ENCODE measurements at places on chromosomes 3 and 15.

- DNase-seq: no peak
Measured at GRCh38 chr3:73685061-73685460, 60.3 kb upstream of the PDZRN3 start.

DNA sequence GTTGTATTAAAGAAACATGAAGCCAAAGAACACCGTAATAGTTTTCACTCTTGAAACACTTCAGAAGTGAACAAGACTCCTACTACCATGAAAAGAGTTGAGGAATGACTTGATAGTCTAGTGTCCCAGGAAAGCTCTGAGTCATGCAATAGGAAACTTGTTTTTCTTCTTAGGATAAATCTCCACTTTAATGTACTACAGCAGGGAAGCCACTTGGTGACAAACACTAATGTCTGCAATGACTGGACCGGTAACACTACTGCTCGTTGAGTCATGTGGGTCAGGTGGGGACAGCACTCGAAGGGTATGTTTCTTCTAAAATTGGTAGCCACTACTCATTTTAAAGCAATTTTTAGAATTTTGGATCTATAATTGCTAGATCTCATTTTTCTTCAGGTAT is 291.7 kb upstream of the CNTN3 start:
- no peak for DNase-seq

DNA sequence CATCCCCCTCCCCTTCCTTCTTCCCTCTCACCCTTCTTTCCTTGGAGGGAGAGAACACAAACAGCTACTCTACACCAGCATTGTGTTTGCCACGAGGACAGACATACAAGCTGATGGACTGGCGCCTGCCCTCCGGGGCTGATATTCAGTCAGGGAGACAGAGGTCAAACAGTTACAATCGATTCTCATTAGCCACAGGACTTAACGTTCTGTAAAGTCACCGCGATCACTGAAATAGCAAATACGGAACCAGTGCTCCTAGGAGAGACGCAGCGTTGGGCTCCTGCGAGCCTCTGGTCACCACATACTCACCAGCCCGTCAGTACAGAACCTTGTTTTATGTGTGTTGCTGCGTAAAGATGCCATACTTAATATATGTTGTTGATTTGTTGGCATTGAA is 108.8 kb downstream of the LRRK1 start:
- no peak for DNase-seq

- DNase-seq: no peak
Measured at GRCh38 chr15:62883938-62884479, 158.5 kb upstream of the TPM1 start.

GRCh38 chr15:36905908-36906307 is 194.4 kb downstream of the MEIS2 start:
- DNase-seq: no peak

DNA sequence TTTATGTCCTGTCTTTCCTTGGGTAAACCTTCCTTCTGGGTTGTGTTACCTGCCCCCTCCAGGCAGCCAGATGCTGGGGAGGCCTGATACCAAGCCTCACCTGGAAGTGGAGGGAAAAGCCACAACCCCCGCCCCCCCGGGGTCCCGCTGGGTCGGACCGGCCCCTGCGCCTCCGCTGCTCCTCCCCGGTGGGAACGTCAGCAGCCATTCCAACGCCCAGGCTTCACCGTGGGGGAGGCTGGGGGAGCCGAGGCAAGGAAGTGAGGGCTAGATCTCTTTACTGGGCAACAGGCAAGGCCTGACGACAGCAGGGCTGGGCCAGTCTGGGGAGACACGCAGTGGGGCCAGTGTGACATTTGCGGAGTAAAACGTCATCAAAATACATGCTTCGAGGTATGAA is 53.0 kb upstream of the SNRPA1 start:
- DNase-seq: no peak

DNA sequence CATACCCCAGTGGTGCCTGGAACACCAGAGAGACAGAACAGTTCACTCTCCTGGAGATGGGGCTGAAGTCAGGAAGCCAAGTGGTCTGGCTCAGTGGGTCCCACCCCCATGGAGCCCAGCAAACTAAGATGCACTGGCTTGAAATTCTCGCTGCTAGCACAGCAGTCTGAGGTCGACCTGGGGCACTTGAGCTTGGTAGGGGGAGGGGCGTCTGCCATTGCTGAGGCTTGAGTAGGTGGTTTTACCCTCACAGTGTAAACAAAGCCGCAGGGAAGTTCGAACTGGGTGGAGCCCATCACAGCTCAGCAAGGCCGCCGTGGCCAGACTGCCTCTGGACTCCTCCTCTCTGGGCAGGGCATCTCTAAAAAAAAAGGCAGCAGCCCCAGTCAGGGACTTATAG is 272.0 kb downstream of the KLF13 start:
- DNase-seq: no peak

DNA sequence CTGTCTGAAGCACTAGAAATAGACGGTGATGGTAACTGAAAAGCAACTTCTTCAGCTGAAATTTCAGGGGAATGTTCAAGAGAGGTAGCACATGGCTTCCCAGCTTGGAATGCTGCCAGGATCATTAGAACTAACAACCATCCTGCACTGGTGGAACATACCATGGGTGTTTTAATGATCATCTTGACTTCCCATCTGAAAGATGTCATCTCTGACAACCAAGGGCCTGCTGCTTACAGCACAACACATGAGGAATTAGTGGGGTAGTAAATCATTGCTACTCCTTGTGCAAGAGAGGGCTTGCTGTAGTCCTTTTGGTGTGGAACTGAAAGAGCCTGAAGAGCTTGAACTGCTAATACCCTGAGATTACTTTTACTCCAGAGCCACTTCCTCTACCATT is 853.7 kb downstream of the MCTP2 start:
- no peak for DNase-seq

DNA sequence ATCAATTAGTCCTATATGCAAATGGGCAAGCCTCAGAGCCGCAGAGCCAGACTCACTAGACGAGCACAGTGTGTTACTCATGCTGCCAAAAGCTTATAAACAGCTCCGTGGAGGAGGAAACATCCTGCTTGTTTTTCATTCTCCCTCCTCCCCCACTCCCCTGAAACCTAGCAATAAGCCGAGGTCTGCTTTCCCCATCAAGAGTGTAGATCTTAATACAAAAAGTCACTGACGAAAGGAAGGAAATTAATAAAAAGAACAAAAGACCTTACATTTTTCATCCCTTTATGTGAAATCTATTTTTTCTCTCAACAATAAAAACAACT is 88.5 kb downstream of the XXYLT1 start:
- peak; percentile 16 for DNase-seq

Measured in DMS 273 treated with DMSO at 0.1 percent for 48 hours (cell line).